ENCODE measurements at places on chromosomes 7 and 10. TPM values are rescaled to one million over a fixed set of nuclear protein-coding genes. Genes with fewer than 3 reads are reported as not detected.

- no peak overlapping the region for H3K4me3 ChIP-seq
- H3K4me1 ChIP-seq: no peaks in the 10 kb centered on the region
- H3K27me3 ChIP-seq: no peaks in the 10 kb centered on the region
- DNase-seq: no peak
- H3K36me3 ChIP-seq: no peaks in the 10 kb centered on the region
These were observed 62.3 kb upstream of the NKX6-2 start for GRCh38 chr10:132848291-132848701.

DNA sequence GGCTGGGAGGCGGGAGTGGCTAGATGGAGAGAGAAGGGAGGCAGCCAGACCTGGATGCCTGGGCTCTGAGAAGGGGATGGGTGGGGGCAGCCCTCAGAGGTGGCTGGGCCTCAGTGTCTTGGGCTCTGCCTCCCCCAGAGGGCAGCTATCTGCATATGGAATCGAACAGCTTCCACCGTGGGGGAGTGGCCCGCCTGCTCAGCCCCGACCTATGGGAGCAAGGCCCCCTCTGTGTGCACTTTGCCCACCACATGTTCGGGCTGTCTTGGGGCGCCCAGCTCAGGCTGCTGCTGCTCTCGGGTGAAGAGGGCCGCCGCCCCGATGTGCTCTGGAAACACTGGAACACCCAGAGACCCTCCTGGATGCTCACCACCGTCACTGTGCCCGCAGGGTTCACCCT, 3.3 kb downstream of the ZAN start:
- H3K36me3 ChIP-seq: no peaks in the 10 kb centered on the region
- DNase-seq: no peak
- no peak overlapping the region for H3K27ac ChIP-seq
- no peaks in the 10 kb centered on the region for H3K4me1 ChIP-seq

DNA sequence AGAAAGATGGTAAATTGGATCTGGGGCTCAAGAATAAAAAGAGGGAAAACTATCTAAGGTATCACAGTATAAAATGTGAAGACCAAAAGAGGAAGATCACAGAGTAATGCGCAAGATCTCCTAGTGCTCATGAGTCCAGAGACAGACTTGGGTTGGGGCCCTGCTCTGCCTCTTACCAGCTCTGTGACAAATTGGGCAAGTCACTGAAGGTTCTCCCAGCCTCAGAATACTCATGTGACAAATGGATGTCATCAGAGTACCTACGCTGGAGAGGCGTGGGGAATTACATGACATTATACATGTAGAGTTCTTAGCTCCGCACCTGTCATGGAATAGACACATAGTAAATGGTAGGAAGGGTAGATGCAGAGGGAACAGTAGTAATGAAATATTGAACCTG, 124.4 kb downstream of the DOCK4 start:
- H3K4me1 ChIP-seq: peaks cover 19% of the 10 kb centered on the region
- peak overlapping the region; percentile 68 for H3K27ac ChIP-seq
- H3K27me3 ChIP-seq: no peaks in the 10 kb centered on the region
- H3K4me3 ChIP-seq: no peak overlapping the region
- DNase-seq: no peak

- H3K27ac ChIP-seq: no peak overlapping the region
- no peak overlapping the region for H3K4me3 ChIP-seq
- no peak for DNase-seq
- H3K27me3 ChIP-seq: no peaks in the 10 kb centered on the region
- no peaks in the 10 kb centered on the region for H3K4me1 ChIP-seq
These were observed 77.2 kb downstream of the EXOC4 start for GRCh38 chr7:133330085-133330484.

DNA sequence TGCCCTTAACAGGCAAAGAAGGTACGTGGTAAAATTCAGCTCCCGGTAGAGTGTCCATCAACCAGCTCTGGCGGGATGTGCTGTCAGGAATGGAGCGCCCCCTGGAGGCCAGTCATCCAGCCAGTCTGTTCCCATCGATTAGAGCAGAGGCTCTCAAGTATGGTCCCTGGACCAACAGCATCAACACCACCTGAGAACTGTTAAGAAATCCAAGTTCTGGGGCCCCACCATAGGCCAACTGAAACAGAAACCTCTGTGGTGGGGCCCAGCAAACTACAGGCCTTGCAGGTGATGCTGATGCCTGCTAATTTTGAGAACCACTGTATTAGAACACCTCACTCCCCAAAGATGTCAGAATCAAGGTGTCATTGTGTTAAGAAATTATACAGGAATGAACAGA, 109.2 kb downstream of the DPY19L1 start:
- no peaks in the 10 kb centered on the region for H3K27me3 ChIP-seq
- DNase-seq: no peak
- no peaks in the 10 kb centered on the region for H3K4me1 ChIP-seq
- H3K36me3 ChIP-seq: no peaks in the 10 kb centered on the region
- no peak overlapping the region for H3K27ac ChIP-seq
- no peak overlapping the region for H3K4me3 ChIP-seq

DNA sequence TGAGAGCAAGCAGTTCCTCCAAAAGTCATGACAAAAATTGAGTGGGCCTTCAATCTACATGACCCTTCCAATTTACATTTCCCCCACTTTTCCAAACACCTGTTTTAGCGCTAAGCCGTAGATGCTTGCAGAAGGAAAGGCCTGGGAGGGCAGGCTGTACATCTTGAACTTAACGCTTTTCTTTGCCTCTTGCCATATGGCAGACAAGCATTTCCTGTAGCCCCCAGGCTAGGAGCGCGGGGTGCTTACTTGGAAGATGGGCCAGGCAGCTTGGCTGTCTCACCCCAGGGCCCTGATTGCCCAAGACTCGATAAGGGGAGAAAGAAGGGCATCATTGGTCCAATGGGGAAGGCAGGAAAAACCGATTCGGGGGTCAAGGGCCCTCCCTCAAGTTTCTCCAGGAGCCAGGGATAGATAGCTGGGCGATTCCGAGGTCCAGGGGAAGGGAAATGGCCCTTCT, 1.8 kb downstream of the HOXA10 start:
- peaks cover 15% of the 10 kb centered on the region for H3K4me1 ChIP-seq
- H3K36me3 ChIP-seq: no peaks in the 10 kb centered on the region
- H3K27ac ChIP-seq: no peak overlapping the region
- no peak for DNase-seq

DNA sequence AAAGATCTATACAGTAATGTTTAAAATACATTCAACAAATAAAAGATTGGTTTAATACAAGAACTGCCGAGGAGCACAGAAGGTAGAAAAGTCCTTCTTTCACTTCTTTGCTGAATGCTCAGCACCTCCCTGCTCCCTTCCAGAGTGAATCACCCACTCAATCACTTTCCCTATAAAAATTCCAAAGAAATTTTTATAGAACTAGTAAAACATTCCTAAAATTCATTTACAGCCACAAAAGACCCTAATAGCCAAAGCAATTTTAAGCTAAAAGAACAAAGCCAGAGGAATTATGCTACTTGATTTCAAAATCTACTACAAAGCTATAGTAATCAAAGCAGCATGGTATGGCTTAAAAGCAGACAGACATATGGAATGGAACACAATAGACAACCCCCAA, 320.9 kb downstream of the PCLO start:
- no peak for DNase-seq
- H3K4me1 ChIP-seq: no peaks in the 10 kb centered on the region
- H3K4me3 ChIP-seq: no peak overlapping the region
- H3K27me3 ChIP-seq: no peaks in the 10 kb centered on the region
- no peaks in the 10 kb centered on the region for H3K36me3 ChIP-seq

DNA sequence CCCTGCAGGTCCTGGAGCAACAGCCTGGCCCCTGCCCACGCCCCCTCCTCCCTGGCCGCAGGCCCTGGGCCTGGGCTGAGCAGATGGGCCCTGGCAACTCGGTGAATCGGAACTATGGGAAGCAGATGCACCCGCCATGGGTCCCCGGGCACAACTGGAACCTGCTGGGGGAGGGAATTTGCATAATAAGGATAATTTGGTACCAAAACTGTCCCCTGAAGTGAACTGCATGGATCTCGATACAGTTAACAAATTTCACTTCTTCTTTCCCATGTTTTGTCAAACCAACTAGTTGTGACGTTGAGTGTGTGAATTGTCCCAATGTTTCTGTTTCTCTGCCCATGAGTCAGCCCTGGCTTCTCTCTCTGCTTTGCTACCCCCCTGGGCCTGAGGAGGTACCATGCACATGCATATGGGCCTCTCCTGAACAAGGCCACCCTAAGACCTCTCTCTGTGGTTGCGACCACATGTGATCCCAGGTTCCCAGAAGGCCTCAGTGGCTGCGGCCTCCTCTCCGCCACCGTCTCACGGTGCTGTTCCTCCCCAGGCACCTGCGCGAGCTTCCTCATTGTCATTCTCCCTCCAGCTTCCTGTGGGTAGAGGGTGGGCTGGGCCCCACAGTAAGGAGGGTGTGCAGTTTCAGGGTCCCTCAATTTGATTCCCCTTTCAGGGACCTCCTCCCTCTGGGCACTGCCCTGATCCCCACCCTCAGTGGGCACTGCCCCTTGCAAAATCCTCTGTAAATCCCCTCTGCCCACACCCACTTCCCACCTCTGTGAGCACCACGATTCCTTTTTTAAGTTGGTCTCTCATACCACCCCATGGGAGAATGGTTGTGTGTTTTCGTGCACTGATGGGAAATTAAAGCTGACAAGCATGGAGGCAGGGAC, 40.0 kb downstream of the FIGNL1 start:
- H3K27ac ChIP-seq: no peak overlapping the region
- no peaks in the 10 kb centered on the region for H3K27me3 ChIP-seq
- no peaks in the 10 kb centered on the region for H3K36me3 ChIP-seq
- no peak overlapping the region for H3K4me3 ChIP-seq
- no peak for DNase-seq

DNA sequence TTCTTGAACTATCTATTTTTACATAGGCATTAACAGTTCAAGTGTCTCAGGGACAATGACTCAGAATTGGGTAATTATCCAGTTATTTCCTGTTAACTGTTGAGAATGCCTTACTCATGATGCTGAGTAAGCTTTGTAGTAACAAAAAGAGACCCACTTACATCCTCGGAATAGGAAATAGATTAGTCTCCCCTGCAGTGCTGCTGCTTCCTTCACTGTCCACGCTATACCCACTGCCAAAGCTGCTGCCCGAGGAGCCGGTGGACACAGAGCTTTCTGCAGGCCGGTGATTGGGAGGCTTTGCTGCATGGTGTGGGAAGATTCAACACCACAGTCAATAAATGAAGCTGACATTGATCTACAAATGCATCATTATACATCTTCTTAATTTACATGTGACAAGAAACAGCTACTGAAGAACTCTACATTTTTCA, 357.1 kb downstream of the PCLO start:
- H3K4me1 ChIP-seq: no peaks in the 10 kb centered on the region
- no peak overlapping the region for H3K4me3 ChIP-seq

DNA sequence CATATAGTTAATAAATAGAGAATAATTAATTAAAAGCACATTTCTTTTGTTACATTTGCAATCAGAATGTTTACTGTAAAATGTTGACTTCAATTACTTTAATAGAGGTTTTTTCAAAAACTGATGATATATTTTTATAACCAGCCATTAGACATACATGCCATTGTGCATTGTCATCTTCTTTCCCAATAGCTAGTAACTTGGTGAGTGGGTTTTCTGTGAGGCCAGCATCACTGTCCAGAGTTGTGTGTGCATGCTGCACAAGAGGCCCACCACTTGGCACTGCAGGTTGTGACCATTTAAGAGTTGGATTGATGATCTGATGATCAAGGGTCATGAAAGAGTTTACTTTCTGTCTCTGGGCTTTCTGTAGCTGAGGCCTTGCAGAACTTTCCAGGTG, 46.5 kb downstream of the TFEC start:
- no peak overlapping the region for H3K4me3 ChIP-seq
- H3K4me1 ChIP-seq: no peaks in the 10 kb centered on the region
- no peaks in the 10 kb centered on the region for H3K36me3 ChIP-seq
- H3K27me3 ChIP-seq: no peaks in the 10 kb centered on the region

- no peak overlapping the region for H3K4me3 ChIP-seq
- H3K27ac ChIP-seq: no peak overlapping the region
These were observed 709.9 kb upstream of the LRRTM3 start for GRCh38 chr10:66215920-66216319.

DNA sequence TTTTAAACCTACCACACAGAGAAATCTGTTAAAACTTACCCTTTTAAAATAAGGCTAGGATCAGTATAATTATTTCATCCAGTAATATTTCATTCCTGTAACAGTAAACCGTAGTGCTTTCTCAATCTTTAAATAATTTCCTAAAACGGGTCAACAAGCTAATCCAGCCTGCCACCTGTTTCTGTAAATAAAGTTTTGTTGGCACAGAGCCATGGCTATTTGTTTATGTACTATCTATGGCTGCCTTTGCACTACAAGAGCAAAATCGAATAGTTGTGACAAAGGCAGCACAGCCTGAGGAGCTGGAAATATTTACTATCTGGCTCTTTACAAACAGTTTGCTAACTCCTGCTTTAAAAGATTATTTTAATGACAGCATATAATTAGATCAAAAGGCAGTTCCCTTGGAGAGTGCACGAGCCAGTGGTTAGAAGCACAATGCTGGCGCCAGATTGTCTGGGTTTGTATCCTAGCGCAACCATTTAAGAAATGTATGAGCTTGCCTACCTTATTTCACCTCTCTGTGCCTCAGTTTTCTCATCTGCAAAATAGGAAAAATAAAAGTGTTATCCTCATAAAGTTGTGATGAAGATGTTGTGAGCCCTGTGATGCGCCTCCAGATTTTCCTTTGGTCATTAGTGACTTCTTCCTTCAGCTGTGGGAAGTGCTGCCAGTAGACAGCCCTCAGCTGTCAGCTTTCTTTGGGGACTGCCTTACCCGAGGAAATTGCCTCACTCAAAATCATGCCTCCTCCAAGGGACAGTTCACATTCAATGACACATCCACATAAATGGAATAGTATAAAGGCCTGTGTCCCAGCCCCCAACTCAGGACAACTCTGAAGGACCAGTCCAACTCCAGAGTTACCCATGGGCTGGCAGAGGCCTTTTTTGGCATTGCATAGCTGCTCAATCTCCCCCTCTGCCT, 11.8 kb upstream of the MIOS start:
- DNase-seq: no peak
- no peak overlapping the region for H3K4me3 ChIP-seq
- no peaks in the 10 kb centered on the region for H3K27me3 ChIP-seq
- H3K27ac ChIP-seq: no peak overlapping the region
- no peaks in the 10 kb centered on the region for H3K4me1 ChIP-seq

GRCh38 chr10:3037182-3037581, 30.2 kb upstream of the PFKP start:
- H3K27me3 ChIP-seq: no peaks in the 10 kb centered on the region
- no peak overlapping the region for H3K27ac ChIP-seq
- H3K36me3 ChIP-seq: no peaks in the 10 kb centered on the region
- DNase-seq: no peak
- no peak overlapping the region for H3K4me3 ChIP-seq
- no peaks in the 10 kb centered on the region for H3K4me1 ChIP-seq

- DNase-seq: no peak
- no peak overlapping the region for H3K4me3 ChIP-seq
- H3K36me3 ChIP-seq: no peaks in the 10 kb centered on the region
- H3K27me3 ChIP-seq: no peaks in the 10 kb centered on the region
- no peak overlapping the region for H3K27ac ChIP-seq
These were observed 25.2 kb downstream of the HTRA1 start for GRCh38 chr10:122486406-122487080.

Gene OR2A7
- 2.0 TPM for total RNA-seq

Gene IKZF1
- total RNA-seq: 57.8 TPM

Gene SLC26A3
- total RNA-seq: not detected

Data from thoracic aorta (tissue), 2 donors.